Lower leg skin (tissue), 4 donors: ENCODE measurements at places on chromosomes 6 and 20.

DNA sequence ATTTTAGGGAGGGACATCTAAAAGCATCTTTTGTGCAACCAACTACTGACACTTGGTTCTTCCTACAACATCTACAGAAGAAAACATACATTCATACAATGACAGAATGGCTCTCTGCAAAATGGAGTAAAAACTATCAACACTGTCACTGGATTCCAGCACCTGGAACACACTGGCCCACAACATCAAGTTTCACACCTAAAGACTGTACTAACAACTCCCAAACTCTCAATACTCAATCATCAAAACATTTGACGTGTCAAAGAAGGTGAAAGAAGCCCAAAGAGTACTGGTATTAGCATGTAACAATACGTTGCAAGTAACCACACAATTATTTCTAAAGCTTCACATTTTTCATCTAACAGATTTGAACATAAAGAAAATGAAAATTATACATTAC, 2.1 kb downstream of the CPNE1 start:
- DNase-seq: no peak

DNA sequence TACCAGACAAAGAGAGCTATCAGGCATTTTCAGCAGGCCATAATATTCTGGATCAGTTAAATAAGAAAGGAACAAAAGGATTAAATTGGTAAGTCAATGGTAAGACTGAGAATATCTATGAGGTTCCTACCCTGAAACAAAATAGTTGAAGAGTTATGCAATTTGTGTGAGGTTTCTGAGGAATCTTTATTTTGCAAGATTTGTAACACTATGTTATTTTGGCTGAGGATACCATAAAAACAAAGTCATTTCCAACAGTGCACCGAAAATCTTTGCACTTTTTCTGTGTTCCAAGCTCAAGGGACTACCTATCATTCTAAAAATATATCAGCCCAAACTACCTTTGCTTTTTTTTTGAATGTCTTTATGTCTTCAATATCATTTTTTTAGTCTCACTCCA, 383.3 kb upstream of the CITED2 start:
- DNase-seq: no peak

DNA sequence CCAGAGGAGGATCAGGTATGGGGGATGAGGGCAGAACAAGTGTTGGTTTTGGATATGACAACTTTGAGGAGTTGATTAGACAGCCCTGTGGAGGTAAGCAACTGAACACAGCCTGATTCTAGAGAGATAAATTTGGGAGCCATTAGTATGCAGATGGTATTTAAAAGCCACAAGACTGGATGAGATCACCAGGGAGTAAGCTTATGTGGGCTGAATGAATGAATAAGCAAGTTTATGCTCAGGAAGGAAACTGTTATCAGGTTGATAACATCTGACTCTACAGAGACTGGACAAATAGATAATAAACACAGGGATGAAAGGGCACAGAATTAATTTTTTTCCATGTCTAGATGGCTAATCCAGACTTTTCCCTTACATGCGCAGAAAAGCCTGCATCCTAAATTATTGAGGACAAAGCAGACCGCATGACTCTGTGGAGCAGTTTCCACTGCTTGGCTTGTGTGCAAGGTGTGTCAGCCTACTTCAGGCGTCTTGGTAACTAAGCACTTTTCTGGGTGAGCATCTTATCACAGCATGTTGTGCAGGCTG, 150.6 kb downstream of the GJA10 start:
- no peak for DNase-seq

GRCh38 chr6:44068607-44069296, 58.5 kb downstream of the MRPL14 start:
- no peak for DNase-seq

GRCh38 chr20:62611819-62612218, 30.5 kb upstream of the SLCO4A1 start:
- no peak for DNase-seq

GRCh38 chr20:58669287-58670006, 18.4 kb downstream of the STX16 start:
- no peak for DNase-seq

- no peak for DNase-seq
These were observed 14.1 kb downstream of the SGK2 start for GRCh38 chr20:43572891-43573290.

DNA sequence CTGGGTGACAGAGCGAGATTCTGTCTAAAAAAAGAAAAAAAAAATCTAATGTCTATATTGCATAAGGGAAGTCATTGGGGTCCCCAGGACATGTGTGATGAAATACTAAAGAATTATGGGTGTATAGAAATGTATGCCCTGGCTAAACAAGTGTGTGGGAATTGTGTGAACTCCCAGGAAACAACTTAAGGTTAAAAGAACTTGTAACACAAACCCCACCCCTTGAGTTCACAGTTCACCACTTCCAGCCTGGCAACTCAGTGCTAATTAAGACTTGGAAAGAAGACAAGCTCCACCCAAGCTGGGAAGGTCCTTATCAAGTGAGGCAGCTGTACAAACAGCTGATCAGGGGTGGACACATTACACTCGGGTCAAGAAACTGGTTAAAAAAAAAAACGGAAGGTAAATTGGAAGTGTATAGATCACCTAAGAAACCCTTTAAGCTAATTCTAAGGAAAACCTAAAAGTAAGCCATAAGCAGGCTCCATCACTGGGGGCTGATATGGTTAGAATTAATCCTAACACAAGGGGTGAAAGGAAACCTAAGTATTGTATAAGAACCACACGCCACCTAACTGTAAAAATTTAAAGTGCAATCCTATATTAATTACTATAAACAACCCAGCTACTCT, 25.2 kb downstream of the HLA-A start:
- no peak for DNase-seq

GRCh38 chr6:56246541-56246880, 869 bp downstream of the COL21A1 start:
- no peak for DNase-seq

DNA sequence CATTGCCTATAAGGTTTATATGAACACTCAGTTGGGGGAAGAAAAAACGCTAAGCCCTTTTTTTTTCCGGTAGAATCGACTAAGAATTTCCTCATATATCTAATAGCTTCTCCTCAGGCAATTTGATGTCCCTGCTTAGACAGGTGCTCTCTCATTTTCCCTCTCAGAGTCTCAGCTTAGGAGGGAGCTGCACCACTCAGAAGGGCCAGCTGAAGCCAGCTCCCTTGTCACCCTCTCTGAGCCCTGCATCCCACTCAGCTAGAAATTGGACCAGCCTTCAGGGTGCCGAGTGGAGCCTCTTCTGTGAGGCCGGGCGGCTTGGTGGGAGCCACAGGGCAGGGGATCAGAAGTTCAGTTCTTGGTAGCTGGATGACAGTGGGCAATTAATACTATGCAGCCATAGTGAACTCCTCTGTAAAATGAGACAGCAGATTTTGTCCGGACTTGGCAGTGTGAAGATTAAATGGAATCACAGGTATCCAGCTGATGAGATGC, 368.5 kb downstream of the MAFB start:
- DNase-seq: no peak

- no peak for DNase-seq
These were observed 28.3 kb upstream of the PREX1 start for GRCh38 chr20:48856130-48856529.

DNA sequence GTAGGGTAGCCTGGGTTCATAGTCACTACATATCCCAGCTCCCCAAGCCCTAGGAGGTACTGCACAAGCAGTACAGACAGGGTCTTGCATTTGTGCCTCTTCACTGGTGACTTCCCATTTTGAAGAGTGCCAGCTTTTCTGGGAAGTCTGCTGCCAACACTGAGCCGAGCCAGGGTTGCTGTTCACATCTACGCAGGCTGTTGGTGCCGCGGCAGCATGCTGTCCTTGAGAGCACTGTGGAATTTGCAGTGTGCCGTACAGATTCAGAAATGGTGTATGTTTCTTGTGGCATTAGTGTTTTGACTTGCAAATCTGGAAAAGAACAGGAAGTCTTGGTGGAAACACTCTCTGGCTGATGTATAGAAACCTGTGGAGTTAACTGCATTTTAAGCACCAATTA, 67.5 kb downstream of the JARID2 start:
- DNase-seq: no peak

DNA sequence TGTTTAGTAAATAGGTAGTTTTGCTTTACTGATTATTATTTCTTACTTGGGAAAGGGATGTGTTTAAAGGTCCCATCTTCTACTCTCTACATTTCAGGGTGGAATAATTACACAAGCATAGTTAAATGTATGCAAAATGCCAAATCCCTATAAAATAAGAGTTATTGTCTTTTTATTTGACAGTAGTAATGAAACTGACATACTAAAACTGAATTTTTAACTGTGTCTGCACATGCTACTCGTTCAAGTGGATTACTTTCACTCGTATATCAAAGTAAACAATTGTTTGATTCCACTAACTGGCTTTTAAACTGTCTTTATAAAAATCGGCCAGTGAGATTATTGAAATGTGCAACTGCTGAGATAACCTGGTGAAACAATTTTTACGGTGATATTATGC, 602.9 kb upstream of the ADGRB3 start:
- DNase-seq: no peak

GRCh38 chr6:152605342-152605741, 31.8 kb downstream of the SYNE1 start:
- no peak for DNase-seq

- no peak for DNase-seq
These were observed 129.3 kb upstream of the KCNK16 start for GRCh38 chr6:39451831-39452230.
